ENCODE measurements at places on chromosomes 11 and 22. TPM values are rescaled to one million over a fixed set of nuclear protein-coding genes. Genes with fewer than 3 reads are reported as not detected.

The LINC01488 gene
- total RNA-seq: not detected

The ZNF215 gene
- total RNA-seq: 2.2 TPM

The CTR9 gene
- 37.1 TPM for total RNA-seq

DNA sequence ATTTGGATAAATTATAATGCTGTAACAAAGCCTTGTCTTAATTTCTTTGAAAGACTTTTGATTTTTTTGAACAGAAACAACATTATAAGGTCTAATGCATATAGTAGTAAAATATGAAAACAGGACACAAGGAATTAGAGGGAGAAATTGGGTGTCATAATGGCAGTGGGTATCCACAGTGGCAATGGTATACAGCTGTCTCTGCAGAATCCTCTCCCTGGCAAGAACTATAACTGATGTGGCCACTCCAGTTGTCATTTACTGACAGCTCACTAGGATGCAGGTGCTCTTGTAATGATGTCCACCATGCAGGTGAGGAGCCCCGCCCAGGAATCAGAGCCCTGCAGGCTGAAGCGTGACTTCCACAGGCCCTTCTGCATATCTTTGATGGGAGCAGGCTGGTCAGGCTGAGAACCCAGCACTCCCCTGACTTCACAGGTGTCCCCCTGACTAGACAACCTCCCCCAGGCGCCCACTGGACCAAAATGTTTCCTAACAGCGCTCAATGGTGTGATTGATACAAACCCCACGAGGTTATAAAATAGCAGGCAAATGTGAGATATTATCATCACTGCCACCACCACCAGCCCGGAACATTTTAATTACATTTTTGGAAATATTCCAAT, 32.8 kb upstream of the SERPIND1 start:
- DNase-seq: no peak
- H3K27ac ChIP-seq: no peak overlapping the region
- peaks cover 27% of the 10 kb centered on the region for H3K36me3 ChIP-seq
- no peaks in the 10 kb centered on the region for H3K4me1 ChIP-seq

DNA sequence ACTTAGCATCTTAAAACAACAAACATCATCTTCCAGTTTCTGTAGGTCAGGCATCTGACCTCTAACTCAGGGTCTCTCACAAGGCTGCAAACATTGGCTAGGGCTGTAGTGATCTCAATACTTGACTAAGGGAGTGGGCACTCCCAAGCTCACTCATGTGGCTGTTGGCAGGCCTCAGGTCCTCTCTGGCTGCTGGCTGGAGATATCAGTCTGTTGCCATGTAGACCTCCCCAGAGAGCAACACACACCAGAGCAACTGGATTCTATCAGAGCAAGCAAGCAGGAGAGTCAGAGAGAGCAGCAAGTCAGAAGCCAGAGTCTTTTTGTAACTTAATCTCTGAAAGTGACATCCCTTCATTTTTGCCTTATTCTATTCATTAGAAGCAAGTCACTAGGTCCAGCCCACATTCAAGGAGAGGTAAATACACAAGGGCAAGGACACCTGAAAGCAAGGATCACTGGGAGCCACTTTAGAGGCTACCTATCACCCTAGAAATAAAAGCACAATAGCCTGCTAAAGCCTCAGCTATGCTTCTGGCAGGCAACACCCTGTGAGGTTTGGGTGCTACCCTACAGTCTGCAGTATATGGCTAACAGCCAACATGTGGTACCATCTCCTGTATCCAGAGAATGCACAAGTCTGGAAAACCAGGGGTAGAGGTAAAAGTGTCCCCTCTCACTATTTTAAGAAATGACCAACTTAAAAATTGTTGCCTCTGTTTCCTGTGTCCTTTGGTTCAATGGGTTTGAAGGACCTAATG, 33.5 kb upstream of the CD44 start:
- no peak for DNase-seq
- no peak overlapping the region for H3K27ac ChIP-seq
- H3K4me1 ChIP-seq: peaks cover 35% of the 10 kb centered on the region
- H3K4me3 ChIP-seq: no peak overlapping the region
- H3K27me3 ChIP-seq: no peaks in the 10 kb centered on the region

The SCGB1D1 gene
- not detected for total RNA-seq

The UBASH3B gene
- total RNA-seq: 40.6 TPM

GRCh38 chr11:2846056-2846455, 39.5 kb downstream of the CDKN1C start:
- DNase-seq: no peak
- H3K4me3 ChIP-seq: no peak overlapping the region
- H3K4me1 ChIP-seq: peaks cover 3% of the 10 kb centered on the region

- no peak for DNase-seq
- no peaks in the 10 kb centered on the region for H3K4me1 ChIP-seq
- no peak overlapping the region for H3K27ac ChIP-seq
- no peaks in the 10 kb centered on the region for H3K27me3 ChIP-seq
- no peaks in the 10 kb centered on the region for H3K36me3 ChIP-seq
These were observed 733.0 kb upstream of the KIRREL3 start for GRCh38 chr11:127733552-127733951.

- peaks cover 3% of the 10 kb centered on the region for H3K27me3 ChIP-seq
- H3K27ac ChIP-seq: no peak overlapping the region
- H3K4me1 ChIP-seq: peaks cover 27% of the 10 kb centered on the region
- no peak for DNase-seq
- no peak overlapping the region for H3K4me3 ChIP-seq
These were observed 32.6 kb downstream of the CAPN1 start for GRCh38 chr11:65214212-65214845.

DNA sequence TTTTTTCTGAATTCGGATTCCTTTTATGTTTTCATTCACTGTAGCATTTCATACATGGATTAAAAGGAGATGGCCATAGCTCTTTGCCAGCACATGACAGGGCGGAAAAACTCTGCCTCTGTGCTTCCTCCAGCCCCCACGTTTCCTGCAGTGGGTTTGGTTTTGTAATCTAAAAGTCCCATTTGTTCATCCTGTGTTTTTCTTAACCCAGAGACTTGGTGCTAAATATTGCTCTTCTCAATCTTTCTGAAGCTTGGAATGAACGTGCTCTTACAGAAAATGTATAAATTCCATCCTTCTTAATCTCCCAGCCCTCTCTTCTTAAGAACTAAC, 89.9 kb downstream of the PPP6R3 start:
- H3K4me1 ChIP-seq: peaks cover 66% of the 10 kb centered on the region
- peak overlapping the region; percentile 98 for H3K27ac ChIP-seq
- DNase-seq: peak; percentile 68
- no peaks in the 10 kb centered on the region for H3K27me3 ChIP-seq
- peak overlapping the region; percentile 69 for H3K4me3 ChIP-seq

The EPS8L2 gene
- 16.7 TPM for total RNA-seq

The MYBPC3 gene
- total RNA-seq: not detected

- H3K4me1 ChIP-seq: no peaks in the 10 kb centered on the region
- H3K36me3 ChIP-seq: no peaks in the 10 kb centered on the region
- no peak overlapping the region for H3K27ac ChIP-seq
- no peak overlapping the region for H3K4me3 ChIP-seq
- H3K27me3 ChIP-seq: no peaks in the 10 kb centered on the region
These were observed 19.3 kb upstream of the ARAP1 start for GRCh38 chr11:72771507-72771906.

DNA sequence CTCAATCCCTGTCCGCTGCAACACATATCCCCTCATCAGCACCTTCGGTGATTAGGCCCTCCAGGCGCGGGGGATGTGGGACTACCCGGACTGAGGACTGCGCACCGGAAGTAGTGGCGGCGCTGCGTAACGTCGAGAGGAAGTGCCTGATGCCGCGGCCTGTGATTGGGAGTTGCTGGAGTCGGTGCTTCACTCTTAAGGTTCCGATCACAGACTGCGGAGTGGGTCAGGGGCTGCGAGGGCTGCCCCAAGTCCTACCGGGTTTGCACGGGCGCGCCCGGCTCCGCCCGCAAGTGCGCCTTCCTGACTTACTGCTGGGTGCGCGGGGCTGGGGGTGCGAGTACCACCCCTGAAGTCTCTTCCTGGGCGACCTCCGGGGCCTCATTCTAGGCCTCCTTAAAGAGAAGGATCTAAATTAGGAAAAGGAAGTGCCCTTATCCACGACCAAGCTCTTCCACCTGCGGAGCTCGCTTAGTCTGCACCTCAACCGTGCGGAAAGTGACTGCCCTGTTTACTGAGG, at the start of gene ALKBH3:
Gene ALKBH3 (plus strand): TSS at position 192 of the 520 bp plus-strand sequence. CDS start 1,822 bp downstream, outside the sequence.
- DNase-seq: peak; percentile 95
- peaks cover 32% of the 10 kb centered on the region for H3K4me1 ChIP-seq
- peaks cover 22% of the 10 kb centered on the region for H3K36me3 ChIP-seq
- H3K4me3 ChIP-seq: peak within 1 kb of the TSS; percentile 81
- peak within 1 kb of the TSS; percentile 85 for H3K27ac ChIP-seq

The ZBTB16 gene
- 9.5 TPM for total RNA-seq

DNA sequence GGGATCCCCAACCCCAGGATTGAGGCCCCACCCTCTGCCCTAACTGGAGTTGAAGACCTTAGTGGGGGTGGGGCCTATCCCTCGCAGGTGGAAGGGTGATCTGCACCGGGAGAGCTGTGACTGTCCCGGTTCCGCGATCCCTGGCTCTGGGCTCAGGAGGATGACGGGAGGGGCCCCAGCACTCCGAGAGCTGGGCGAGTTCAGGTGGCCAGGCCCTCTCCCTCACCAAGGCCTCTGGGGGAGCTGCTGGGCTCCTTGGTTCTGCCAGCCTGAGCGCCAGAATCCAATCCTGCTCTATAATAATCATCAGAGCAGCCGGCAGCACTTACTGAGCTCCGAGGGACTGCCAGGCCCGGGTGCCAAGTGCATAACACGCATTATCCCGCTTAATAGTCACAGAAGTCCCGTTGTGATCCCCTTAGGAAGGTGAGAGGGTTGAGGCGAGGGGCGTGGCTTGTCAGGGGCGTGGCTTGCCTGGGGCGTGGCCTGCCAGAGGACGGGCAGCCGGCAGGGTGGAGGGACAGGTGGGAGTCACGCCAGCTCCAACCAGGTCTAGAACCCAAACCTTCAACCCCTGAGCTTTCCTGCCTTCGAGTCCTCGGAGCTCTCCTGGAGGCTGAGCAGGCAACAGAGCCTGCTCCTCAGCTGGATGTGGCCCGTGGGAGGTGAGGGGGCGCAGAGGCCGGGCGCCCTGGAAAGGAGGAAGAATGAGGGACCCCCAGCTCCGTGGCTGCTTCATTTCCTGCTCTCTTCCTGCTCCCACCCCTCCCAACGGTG, 7.3 kb upstream of the SYT7 start:
- peaks cover 11% of the 10 kb centered on the region for H3K4me1 ChIP-seq
- H3K27ac ChIP-seq: no peak overlapping the region
- H3K4me3 ChIP-seq: peak overlapping the region; percentile 24
- peaks cover 16% of the 10 kb centered on the region for H3K27me3 ChIP-seq
- peak; percentile 73 for DNase-seq
